ENCODE measurements at places on chromosomes 1 and 21.

- DNase-seq, result no peak
These were observed 25.0 kb upstream of the SHE start for GRCh38 chr1:154527192-154527591.

DNA sequence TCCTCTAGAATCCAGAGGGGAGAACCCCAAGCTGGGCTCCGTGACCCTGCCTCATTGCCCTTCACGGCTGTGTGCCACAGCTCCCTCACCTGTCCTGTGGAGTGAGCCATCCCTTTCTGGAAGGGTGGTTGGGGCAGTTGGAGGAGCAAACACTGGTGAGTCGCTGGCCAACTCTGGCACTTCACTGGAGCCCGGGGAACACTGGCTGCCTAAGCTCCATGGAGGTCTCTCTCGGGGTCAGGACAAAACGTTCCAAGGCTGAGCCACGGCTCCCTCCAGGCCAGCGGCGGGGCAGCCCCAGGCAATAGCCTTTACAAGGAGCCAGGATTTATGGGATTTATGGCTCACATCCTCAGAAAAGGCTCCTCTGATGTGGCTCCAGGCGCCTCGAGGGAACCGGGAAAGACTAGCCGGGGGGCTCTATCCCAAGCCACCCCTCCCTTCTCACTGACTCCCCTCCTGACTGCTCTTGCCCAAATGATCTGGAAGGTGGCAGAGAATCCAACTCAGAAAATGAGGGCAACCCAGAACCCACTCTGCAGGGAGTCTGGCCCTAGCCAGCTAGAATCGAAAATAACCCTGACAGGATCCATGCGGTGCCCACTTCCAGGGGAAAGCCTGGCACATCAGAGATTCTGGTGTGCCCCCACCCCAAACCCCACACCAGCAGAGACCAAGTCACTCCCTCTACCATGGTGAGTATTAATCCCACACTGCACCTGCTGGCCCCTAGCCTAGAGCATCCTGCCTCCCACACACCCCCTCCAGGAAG lies 75.2 kb downstream of the GLIS1 start:
- no peak for DNase-seq

DNA sequence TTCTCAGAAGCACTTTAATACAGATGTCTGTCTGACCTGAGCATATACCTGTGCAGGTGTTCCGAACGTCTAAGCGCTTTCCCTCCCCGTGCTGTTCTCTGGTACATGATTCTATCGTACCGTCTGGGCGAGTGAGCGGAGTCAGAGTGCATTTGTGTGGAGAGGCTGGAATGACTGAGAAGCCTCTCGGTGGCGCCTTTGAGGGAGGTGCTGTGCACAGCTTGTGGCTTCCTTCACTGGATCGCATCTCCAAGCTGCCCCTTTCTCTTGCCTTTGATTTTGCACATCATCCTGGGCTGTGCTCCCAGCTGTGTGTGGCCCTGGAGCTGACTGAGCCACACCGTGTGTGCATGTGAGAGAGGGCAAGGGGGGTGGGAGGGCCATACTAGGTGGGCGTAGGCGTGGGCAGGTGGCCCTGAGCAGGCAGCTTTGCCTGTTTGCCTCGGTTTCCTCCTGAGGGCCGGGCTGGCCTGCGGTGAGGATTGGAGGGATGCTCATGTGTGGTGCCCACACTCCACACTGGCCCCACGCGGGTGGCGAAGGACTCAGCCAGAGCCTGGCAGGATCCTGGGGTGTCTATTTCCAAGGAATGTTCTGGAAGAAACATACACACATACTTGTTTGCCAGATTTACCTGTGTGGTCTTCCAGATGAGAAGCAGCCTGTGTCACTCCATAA lies 105.3 kb downstream of the ADARB1 start:
- DNase-seq, result no peak

GRCh38 chr1:154335025-154335714 lies 9.8 kb downstream of the ATP8B2 start:
- DNase-seq, result no peak

- no peak for DNase-seq
These were observed 53.4 kb downstream of the UBR4 start for GRCh38 chr1:19156676-19157075.

DNA sequence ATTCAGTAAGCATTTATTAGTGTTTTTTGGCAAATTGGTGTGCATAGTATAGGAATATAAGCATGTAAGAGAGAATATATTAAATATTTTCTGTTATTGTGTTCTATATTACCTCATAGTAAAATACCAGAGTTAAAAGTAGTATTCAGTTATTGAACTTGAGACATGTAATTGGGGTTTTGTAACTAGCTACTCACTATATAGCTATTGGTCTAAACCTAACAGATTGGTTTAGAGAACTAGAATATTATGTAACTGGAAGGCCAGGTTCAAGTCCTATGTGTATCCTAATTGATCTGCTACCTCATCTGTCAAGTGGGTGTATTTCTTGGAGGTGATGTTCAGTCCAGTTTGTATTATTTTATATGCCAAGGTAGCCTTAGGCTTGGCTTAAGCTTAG lies 26.3 kb downstream of the CLIC4 start:
- DNase-seq, result no peak
